ENCODE measurements at places on chromosomes 16 and 17.

DNA sequence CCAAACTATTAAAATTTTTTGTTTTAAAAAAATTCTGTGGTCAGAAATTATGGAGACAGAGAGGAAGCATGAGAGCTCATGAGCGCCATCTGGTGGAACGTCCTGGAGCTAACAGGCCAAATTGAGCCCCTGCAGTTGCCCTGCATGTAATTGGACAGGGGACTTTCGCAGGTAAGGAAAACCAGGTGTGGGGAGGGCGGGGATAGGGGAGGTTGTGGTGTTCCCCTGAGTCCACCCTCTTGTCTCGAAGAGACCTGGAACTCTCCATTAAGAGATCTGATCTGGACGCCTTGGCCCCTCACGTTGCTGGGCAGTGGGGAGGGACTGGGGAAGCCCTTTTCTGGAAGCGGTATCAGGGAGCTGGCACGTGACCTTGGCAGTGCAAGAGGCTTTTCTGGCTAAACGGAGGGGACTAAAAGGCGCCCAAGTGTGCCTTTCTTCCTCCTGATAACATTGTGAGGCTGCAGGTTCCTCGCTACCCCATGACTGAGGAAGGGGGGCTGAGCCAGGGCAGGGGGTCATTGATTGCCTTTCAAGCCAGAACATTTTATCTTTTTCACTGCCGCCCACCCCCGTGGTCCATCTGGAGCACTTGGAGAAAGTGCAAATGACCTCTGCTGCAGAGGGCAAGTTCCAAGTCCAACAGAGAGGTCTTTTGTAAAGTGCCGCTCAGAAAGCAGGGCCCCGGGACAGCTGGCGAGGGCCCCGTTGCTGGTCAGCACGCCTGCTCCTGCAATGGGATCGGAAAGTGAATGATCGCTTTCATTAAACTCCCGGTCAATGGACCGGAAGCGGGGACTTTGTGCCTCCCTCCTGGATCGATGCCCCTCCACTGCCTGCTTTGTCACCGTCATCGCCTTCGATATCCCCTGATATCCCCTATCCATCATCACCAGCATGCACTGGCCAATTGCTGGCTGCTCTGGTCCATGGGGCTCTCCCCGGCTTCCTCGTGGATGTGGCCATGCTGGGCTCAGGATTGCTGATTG lies 18.4 kb downstream of the PDILT start:
- peak; percentile 4 for DNase-seq

- DNase-seq = no peak
Observed at GRCh38 chr17:65222214-65222738, 85.1 kb downstream of the RGS9 start.

DNA sequence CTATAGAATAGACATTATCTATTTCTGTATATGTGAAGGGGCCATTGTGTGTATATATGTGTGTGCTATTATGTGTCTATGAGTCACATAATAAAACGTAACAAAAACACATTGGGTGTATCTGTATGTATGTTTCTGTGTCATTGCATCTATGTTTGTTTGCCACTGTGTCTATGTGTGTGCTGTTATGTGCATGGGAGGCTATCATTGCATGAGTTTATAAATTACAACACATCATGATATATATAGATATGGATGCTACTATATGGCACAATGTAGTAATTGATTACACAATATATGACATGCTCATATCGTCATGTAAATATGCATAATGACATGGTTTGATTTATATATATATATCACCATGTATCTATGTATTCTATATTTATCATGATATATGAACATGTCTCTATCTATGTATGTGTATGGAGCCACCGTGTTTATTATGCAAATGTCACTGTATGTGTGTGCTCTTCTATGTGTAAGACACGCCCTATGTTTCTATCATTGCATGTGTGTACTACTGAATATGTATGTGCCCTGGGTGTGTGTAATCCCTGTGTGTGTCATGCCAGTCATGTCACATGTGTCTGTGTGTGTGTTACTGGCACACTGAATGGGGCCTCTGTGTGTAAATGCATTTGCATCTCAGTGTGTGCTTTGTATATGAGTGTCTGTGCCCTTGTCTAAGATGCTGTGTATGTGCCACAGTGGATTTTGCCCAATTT lies 1.4 kb upstream of the TSPOAP1 start:
- peak; percentile 54 for DNase-seq

DNA sequence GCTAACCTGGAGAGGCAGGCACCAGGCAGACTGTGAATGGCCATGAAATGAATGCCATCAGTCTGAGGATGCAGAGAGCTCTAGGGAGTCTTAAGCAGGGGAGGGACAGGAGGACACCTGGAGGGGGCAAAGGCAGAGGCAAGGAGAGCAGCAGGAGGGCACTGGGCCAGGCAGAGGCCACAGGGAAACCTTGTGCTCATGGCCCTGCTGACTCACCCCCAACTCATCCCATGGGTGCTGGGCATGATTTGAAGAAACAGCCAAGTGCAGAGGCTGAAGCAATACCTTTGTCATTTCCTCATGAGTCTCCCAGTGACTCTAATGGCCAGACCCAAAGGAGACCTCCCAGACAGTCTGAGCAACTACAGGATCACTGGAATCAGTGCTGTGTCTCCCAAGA lies 141.4 kb downstream of the TMEM132E start:
- no peak for DNase-seq

DNA sequence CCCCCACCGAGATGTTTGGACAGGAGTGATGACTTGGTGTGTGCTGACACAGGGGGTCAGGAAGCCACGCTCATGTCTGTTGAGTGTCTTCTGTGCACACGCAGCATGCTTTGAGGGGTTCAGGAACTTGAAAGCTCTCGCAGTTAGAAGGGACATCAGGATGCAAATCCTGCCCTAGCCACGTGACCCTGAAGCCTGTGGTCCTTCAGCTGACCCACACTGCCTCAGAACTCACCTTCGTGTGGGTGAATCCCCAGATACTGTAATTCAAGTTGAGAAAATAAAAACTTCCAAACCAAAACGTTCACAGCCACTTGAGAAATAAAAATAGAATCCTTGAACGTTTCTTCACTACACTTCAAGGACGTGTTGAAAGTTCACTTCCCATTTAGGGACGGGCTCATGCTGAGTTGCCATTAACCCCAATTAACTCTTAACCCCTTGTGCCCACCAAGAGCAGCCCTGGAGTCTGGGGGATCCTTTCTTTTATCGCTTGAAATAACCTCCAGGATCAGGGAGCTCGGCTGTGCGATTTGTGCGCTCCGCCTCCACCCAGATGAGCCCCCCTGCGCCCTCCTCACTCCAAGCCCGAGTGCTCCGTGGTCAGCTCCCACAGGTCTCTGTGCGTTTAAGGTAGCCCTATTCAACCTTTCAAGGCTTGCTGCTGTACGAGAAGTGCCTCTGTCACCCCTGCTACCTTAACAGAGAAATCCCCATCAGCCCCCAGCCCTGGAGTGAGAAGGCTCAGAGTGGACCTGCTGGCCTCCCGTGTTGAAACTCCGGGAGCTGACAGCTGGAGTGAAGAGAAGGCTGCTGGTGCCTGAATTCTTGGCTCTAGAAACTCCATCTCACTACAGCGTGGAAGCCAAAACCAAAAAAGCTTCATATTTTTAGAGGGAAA lies 36.2 kb upstream of the NAT9 start:
- no peak for DNase-seq

DNA sequence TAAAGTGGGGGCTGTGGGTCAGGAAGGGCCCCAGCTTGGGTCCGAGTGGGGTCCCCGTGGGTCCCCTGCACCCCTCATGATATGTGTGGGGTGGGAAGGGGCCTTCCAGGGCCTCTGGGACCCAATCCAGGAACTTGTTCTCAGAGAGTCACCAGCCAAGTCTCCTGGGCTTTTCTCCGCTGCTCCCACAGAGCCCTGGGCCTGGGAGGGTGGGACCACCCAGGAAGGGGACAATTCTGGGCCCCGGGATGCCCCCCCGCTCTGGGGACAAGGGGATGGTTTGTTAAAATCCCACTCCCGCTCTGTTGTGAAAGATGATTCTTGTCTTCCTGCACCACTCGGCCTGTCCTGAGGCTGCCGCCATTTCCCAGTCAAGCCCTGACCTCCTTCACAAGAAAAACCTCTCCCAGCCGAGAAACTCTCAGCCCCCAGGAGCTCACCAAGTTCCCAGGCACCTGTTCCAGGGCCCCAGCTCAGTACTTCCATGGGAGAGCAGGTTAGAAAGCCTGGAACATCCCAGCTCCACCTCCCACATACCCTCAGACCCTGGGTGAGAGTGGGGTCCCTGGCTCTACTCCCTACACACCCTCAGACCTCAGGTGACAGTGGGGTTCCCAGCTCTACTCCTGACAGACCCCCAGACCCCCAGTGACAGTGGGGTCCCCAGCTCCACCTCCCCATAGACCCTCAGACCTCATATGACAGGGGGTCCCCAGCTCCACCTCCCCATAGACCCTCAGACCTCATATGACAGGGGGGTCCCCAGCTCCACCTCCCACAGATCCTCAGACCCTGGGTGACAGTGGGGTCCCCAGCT lies 75.1 kb downstream of the METRNL start:
- no peak for DNase-seq

DNA sequence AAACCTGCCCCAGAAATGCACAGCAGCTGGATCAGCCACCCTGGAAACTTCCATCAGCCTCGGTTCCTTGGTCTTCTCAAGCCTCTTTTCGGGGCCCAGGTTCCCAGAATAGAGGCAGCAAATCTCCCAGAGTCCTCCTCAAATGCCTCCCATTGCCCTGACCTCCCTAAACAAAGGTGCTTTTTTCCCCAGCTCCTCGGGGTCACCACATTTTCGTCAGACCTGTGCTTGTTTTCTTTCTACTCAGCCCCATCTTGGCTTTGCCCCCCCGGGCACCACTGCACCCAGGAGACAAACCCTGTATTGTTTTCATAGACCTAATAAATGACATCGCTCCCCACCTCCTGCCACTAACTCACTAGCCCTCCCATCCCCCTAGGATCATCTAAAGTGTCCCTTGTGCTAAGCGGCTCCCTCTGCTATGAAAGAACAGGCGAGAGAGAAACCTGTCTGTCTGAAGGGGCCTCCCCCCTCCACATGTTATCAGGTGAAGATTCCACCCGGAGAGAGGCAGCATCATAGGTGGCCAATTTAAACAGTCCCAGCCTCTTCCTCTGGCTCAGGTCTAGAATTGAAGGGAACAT lies 451.1 kb downstream of the SOX9 start:
- DNase-seq = no peak

- DNase-seq = no peak
Observed at GRCh38 chr16:17439580-17439979, 31.2 kb downstream of the XYLT1 start.

- DNase-seq = no peak
Observed at GRCh38 chr17:55731586-55732250, 9.1 kb upstream of the TMEM100 start.

DNA sequence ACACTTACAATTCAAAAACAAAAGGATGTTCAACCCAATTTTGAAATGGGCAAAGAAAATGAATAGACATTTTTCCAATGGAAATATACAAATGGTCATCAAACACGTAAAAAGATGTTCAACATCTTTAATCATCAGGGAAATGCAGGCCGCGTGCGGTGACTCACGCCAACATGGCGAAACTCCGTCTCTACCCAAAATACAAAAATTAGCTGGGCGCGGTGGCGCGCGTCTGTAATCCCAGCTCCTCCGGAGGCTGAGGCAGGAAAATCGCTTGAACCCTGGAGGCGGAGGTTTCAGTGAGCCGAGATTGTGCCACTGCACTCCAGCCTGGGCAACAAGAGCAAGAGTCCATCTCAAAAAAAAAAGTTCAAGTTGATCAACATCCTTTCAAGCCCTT lies 1.8 kb upstream of the CLUAP1 start:
- no peak for DNase-seq

DNA sequence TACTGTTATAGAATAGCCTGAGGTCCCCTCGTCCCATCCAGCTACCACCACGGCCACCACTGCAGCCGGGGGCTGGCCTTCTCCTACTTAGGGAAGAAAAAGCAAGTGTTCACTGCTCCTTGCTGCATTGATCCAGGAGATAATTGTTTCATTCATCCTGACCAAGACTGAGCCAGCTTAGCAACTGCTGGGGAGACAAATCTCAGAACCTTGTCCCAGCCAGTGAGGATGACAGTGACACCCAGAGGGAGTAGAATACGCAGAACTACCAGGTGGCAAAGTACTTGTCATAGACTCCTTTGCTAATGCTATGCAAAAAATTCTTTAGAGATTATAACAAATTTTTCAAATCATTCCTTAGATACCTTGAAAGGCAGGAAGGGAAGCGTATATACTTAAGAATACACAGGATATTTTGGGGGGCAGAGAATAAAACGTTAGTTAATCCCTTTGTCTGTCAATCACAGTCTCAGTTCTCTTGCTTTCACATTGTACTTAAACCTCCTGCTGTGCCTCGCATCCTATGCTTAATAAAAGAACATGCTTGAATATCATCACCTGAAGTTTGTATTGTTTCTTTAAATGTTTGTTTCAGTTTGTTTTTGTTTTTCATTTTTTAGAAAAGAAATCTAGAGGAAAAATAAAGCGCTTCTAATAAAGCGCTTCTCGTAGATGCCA lies 388.3 kb downstream of the MAF start:
- DNase-seq = no peak

DNA sequence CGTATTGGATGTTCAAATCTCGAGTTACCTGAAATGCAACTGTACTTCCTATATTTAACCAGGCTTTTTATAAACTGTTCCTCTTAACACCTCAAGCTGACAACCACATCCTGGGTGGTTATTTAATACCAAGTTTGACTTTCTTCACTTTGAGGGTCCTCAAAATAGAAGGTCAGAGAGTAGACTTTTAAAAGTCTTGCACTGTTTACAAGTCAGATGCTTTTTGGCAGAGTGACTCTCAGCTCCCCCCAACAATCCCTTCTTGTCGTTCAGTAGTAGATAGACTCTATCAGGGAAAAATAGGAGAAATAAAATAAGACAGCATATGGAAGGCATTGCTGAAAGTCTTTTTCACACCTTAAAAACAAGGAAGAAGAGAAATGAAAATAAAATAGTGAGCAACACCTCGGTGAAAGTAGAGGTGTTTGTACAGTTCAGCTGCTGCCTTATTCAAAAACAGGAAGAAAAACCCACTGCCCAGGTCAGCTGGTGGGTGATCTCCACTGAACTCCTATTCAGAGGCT lies 650.4 kb downstream of the WWOX start:
- peak; percentile 4 for DNase-seq

- DNase-seq = no peak
Observed at GRCh38 chr16:4209666-4210065, 32.2 kb downstream of the SRL start.

DNA sequence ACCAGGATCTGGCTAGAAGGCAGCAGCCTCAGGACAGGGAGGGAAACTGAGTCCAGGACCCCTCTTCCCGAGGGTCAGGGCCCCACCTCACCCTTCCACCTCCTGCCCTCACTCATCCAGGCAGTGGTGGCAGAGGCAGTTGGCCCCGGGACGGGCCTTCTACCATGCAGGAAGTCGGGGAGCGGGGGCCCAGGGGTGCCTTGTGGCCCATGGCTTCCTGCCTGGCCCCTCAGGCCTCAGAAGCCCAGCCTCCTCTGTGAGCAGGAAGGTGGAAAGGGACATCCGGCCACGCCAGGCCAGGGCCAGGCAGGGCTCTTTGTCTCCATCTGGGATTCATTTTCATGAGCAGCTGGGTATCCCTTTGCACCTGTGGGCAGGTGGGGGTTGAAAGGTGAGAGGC lies 58.5 kb downstream of the BAHCC1 start:
- peak; percentile 35 for DNase-seq
